Nasal cavity respiratory epithelium epithelial cell of viscerocranial mucosa (primary cell): ENCODE measurements at places on chromosomes 1 and 21. TPM values are rescaled to one million over a fixed set of nuclear protein-coding genes. Genes with fewer than 3 reads are reported as not detected.

PLEKHO1 gene
- 5.8 and 6.0 TPM in 2 replicates for total RNA-seq

EPHX1 gene
- 6.5 and 40.4 TPM in 2 replicates for total RNA-seq

FCRL6 gene
- total RNA-seq = not detected in 2 replicates

PDC gene
- not detected in 2 replicates for total RNA-seq

MRTO4 gene
- 33.1 and 41.7 TPM in 2 replicates for total RNA-seq

CFAP74 gene
- total RNA-seq = 0.07 TPM in 1 of 2 replicates, not detected in the other
